Activated CD4-positive, alpha-beta T cell treated with anti-CD3 and anti-CD28 coated beads for 36 hours (primary cell): ENCODE measurements at places on chromosomes 2 and 18. TPM values are rescaled to one million over a fixed set of nuclear protein-coding genes. Genes with fewer than 3 reads are reported as not detected.
A peak's percentile ranks its signal among the peaks of the same experiment; 100 is the strongest.

DNA sequence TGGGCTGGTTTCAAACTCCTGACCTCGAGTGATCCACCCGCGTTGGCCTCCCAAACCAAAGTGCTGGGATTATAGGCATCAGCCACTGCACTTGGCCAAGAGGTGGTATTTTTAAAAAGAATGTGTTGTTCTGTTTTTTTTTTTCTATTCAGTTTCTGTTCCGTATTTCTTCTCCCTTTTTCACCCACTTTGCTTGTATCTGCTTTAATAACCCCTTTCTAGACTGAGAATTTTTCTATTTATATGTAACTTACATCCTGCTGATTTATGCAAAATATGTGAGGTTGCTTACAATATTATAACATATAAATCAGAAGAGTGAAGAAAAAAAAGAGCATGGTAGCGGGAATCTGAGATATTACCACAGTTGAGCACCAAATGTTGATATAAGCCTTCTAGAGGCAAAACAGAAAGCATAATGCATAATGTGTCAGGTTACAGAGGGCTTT, 17.2 kb upstream of the LYPD6B start:
- DNase-seq, result no peak

- no peak for DNase-seq
These were observed 43.4 kb downstream of the NABP1 start for GRCh38 chr2:191721331-191721730.

GRCh38 chr18:55235094-55235461, 275.8 kb upstream of the CCDC68 start:
- DNase-seq, result no peak

CSRNP3 gene
- total RNA-seq, result not detected

GRCh38 chr2:43292851-43293743, 66.7 kb upstream of the ZFP36L2 start:
- no peak for DNase-seq

CTLA4 gene
- total RNA-seq, result 121 TPM

DGKD gene
- total RNA-seq, result 62.6 TPM

NT5C1B gene
- not detected for total RNA-seq

DNA sequence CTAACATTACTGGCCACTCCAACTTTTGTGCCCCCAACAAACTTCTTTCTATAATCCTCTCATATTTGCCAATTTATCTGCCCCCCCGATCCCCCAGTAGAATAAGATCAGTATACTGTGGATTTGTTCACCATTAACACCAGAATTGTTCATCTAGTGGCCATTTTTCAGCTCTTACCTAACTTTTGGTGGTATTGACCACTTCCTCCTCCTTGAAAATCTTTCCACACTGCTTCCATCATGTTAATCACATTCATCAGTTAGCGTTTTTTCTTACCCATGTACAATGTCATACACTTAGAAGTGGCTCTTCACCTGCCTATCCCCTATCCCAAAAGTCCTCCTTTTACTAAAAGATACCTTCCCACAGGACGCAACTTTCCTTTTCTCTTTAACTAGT, 6.1 kb downstream of the IMPACT start:
- DNase-seq, result no peak

- peak; percentile 30 for DNase-seq
These were observed 36.0 kb downstream of the FAM110C start for GRCh38 chr2:10222-10875.

ABCG8 gene
- not detected for total RNA-seq

DNA sequence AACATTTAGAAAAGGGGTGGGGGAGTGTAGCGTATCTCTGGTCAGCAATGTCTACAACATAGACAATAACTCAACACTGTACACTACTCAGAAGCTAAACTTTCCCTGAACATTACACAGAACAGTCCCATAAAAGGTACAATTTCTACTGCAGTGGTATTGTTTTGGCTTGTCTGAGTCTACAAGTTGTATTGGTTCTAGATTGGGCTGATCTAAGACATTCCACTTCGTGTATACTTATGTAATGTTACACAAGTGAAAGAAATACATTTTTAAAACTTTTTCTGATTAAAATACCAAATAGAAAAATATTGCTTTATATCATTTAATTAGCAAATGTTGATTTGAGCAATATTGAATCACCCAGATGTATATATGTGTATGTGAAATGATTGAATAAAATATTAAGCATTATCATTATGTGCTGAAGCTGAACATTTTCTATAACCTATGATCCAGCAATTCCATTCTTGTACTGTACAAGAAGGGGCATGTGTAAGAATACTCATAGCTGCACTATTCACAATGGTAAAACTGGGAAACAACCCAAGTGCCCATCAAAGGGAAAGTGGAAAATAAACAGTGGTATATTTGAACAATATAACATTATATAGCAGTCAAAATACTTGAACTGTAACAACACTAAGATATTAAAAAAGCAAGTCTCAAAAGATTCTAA, 52.4 kb downstream of the VSNL1 start:
- DNase-seq, result no peak

CD8B2 gene
- 0.09 TPM for total RNA-seq

DSG4 gene
- total RNA-seq, result not detected

- DNase-seq, result no peak
These were observed 41.3 kb downstream of the COL4A3 start for GRCh38 chr2:227205701-227206100.

DNA sequence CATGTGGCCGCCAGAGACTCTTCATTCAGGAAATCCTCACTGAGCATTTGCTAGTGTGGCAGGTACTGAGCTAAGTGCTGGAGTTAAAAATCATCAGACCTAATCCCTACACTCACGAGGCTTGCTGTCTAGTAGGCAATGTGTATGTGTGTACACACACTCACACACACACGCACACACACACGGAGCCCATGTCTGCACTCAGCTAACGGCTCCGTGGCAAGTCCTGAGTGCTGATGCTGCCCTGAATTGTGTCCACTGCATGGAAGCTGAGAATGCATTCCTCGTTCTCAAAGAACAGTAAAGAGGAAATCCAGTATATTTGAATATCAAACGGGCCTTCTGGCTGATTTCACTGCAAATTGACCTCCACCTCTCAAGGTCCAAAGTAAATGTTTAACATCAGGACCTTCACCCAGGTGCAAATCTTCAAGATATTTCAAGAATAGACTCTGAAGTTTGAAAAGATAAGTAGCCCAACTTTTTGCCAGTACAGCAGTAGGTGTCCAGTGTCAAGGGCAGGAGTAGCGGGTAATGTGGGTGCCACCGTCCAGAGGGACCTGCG, 136.1 kb upstream of the TTC39C start:
- DNase-seq, result no peak

TMEM178A gene
- total RNA-seq, result 0.21 TPM

ATP6V1B1 gene
- not detected for total RNA-seq

DNA sequence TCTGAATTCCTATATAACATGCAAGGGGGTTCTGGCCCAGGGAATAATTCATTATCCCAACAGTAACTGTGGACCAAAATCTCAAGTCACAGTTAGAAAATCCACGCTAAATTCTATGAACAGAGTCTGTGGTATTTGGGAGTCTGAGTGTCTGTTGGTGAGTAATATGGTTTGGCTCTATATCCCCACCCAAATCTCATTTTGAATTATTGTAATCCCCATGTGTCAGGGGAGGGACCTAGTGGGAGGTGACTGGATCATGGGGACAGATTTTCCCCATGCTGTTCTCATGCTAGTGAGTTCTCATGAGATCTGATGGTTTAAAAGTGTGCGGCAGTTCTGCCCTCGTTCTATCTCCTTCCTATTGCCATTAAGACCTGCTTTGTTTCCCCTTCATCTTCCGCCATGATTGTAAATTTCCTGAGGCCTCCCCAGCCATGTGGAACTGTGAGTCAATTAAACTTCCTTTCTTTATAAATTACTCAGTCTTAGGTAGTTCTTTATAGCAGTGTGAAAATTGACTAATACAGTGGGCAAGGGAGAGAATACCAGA, 68.3 kb downstream of the NBAS start:
- no peak for DNase-seq

DNA sequence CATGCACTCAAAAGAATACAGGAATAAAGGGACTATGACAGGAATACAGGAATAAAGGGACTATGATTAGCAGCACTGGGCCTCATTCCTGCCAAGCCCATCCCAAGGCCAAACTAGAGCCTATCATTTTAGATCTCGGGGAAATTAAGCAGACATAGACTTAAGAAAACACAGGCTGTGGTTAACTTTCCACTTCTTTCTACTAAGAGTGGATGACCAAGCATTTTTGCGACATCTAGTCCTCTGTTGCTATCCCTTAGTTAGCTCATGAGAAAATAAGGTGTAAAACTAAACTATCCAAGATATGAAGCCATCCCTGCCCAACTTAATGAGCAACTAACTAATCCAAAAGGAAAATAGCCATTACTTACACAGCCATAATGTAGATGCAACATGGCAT, 5.9 kb downstream of the LYPD1 start:
- DNase-seq, result no peak

SLC19A3 gene
- not detected for total RNA-seq

DNA sequence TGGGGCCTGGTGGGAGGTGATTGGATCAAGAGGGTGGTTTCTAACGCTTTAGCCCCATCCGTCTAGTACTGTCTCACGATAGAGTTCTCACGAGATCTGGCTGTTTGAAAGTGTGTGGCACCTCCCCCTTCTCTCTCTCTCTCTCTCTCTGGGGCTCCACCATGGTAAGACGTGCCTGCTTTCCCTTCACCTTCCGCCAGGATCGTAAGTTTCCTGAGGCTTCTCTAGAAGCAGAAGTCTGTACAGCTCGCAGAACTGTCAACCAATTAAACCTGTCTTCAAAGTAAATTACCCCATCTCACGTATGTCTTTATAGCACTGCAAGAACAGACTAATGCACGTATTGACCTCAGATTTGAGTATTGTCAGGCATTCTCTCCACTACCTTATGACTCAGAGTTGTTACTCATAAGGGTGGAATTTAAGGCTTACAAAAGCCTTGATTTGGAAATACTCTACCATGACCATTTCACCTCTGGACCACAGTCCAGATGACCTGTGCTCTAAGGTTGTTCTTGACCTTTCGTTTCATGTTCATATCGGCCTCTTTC, 99.5 kb upstream of the AGAP1 start:
- no peak for DNase-seq

GRCh38 chr2:120396013-120396860, 50.3 kb downstream of the INHBB start:
- peak; percentile 1 for DNase-seq

DNA sequence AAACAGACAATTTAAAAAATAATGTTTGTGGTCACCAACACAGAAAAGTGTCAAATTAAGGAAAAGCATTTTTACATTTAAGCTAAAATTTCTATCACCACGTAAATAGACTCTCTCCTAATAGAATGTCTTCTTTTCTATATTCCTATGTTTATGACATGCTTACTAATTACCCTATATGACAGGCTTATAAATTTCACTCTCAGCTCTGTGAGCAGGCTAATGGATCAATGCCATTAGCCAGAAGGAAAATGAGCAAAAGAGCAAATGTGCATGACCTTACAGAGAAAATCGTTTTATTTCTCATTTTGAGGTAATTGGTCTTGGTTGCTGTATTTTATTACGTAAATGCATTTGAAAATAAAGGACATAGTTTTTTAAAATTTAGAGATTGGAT, 209.7 kb downstream of the TMX3 start:
- no peak for DNase-seq

GRCh38 chr2:45583977-45584376, 27.1 kb downstream of the SRBD1 start:
- DNase-seq, result no peak

DNA sequence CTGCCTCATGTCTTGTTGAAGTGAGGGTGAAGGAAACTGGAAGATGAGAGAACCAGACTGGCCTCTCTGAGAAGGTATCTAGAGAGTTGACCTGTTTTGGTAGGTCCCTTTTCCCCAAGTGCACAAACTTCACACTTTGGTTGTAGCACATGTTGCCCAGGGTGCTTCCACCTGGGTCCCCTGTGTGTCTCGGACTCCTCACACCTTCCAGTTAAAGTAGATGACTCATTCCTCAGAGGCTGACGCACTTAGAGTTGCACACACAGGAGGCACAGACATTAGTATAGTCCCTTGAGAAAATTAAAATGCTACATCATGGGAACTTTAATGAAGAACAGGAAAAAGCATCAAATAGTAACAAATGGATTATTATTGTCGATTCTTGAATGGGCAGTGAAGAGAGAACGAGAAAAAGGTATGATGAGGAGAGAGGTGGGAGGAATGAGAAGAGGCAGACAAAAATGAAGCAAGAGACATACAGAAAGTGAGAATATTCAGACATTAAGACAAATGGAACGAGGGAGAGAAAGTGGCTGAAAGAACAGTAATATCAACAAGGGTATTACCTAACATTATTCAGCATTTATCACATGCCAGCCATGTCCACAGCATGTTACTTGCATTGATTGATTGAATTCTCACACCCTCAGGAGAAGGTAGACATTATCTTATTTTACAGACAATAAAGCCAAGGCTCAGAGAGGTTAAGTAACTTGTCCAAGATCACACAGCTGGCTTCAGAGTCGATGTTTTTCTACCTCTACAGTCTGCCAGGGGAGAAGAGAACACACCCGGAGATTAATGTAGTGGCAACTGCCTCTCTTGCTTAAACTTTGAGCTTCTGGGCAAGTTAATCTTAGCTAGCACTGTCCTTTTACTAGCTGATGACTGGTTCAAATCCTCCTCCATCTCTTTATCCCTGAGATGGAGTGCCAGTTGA, 68.6 kb downstream of the FHOD3 start:
- no peak for DNase-seq

DNA sequence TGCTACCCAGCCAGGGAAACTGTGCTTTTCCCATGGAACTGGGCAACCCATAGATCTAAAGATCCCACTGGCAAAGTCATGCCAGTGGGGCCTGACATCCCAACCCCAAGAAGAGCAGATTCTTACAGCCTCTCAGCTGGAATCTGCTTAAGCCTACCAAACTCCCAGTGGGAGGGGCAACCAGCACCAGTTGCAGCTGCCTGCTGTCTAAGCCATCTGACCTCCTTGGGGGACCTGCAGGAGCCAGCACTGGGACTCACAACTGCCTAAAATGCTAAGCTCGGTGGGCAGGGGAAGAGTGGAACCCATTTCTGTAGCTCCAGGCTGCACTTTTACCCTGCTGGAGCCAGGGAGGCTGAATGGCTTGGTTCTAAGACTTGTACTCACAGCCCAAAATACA, 770.7 kb upstream of the SLC8A1 start:
- no peak for DNase-seq

SUMO1 gene
- 164 TPM for total RNA-seq

DNA sequence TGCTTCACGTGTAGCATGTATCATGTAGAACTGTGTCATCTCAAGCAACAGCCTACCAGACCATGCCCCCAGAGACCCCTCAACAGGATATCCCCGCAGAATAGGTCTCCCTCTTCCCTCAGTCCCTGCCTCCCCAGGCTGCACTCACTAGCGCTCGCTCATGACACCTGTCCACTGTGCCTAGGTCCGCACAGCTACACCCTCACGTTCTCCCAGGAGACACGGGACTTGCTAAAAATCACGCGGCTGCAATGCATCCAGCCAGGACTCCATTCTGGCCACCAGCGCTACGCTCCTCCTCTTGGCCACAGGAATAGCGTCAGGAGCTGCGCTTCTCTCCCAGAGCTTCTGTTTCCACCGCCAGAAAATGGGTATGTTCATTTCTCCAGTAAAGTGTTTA, 2.5 kb downstream of the PXDN start:
- DNase-seq, result no peak

CIB4 gene
- total RNA-seq, result not detected

C2orf81 gene
- 4.5 TPM for total RNA-seq

RBM43 gene
- 5.8 TPM for total RNA-seq
